Activated naive CD8-positive, alpha-beta T cell treated with anti-CD3 and anti-CD28 coated beads for 36 hours (primary cell): ENCODE measurements at places on chromosomes 12 and 14. TPM values are rescaled to one million over a fixed set of nuclear protein-coding genes. Genes with fewer than 3 reads are reported as not detected.

DNA sequence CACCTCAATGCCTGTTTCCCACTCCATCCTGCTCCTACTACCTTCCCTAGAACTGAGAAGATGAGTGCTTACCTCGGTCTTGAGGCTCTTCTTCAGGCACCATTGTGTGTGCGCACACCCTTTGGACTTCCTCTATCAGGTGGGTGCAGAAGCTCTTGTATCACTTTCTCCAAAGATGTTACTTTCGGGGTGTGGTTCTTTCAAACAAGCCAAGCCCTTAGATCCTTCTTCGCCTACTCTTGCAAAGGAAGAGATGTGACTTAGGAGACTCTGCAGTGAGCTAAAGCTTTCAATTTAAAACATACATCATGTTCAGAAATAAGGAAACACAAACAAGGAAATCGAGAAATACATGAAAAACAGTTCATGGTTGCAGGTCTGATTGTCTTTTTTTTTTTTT lies at the start of gene CLEC4C:
CLEC4C (minus strand) TSS at position 130 of the 400 bp plus-strand sequence; CDS start at position 103, 27 bp downstream.
- no peak for DNase-seq
- no peaks in the 10 kb centered on the region for H3K36me3 ChIP-seq
- H3K27ac ChIP-seq: no peak within 1 kb of the TSS
- no peaks in the 10 kb centered on the region for H3K27me3 ChIP-seq
- H3K4me3 ChIP-seq: no peak within 1 kb of the TSS

- H3K4me1 ChIP-seq: peaks cover 15% of the 10 kb centered on the region
- no peaks in the 10 kb centered on the region for H3K27me3 ChIP-seq
- H3K4me3 ChIP-seq: no peak overlapping the region
Observed at GRCh38 chr14:89214221-89214965, 202.6 kb downstream of the FOXN3 start.

The SDR9C7 gene
- total RNA-seq: not detected

DNA sequence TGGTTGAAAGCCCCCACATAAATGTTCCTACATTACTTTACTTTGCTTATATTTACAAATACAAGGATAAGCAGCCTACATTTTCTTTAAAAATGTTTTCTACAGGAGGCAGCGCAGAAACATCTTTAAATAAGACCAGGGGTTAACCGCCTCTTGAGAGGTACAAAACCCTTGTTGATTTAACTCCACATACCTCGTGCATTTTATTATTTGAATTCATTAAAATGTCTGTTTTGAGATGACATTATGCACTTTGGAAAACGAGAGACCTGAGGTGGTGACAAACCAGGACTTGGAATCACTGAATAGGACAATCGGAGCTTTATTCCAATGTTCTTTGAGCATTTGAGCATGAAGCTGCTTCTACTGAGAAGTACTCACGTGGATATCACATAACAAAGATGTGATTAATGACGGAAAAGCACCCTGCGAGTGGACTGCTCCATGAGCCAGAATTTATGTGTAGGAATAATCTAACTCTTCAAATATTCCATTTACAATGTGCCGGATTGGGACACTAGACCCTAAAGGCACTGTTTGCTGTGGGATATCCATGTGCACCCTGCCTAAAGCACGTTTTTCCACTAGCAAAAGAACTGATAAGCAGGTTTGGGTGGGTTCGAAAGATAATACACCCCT lies 746 bp upstream of the DUSP16 start:
- no peak for DNase-seq
- H3K27me3 ChIP-seq: no peaks in the 10 kb centered on the region
- H3K27ac ChIP-seq: peak overlapping the region; percentile 82
- peaks cover 14% of the 10 kb centered on the region for H3K4me1 ChIP-seq
- peak overlapping the region; percentile 77 for H3K4me3 ChIP-seq
- H3K36me3 ChIP-seq: peaks cover 10% of the 10 kb centered on the region

DNA sequence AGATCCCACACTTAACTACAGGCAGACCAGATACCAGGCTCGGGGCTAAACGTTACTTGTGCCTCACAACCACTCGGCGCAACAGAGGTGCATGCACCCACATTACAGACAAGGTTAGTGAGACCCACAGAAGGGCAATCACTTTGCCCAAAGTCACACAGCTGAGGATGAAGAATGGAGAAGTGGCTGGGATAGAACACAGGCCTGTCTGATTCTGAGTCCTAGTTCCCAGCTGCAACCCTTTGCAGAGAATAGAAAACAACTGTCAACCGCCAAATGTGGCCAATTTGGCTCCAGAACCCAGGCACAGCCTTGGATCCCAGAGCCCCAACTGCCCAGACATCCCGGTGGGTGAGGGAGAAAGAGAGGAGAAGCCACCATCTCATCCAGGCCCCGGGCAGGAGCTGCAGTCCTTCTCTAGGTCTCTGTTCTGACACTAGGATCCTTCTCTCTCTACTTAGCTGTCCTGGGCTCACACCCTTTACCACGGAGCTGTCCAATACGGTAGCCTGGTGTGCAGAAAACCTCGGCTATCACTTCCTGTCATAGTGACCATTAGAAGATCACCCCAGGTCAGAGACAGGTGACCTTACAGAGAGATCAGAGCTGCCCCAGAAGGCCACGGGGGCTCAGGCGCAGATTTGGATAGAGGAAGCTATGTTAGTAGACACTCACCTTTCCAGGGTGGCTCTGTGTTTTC lies 59.1 kb downstream of the FAM222A start:
- H3K27me3 ChIP-seq: peaks cover 8% of the 10 kb centered on the region
- peaks cover 7% of the 10 kb centered on the region for H3K4me1 ChIP-seq
- no peak overlapping the region for H3K27ac ChIP-seq
- no peak for DNase-seq
- no peaks in the 10 kb centered on the region for H3K36me3 ChIP-seq

The PPP1R36 gene
- total RNA-seq: 0.18 TPM

GRCh38 chr14:34965912-34966311 lies 16.9 kb upstream of the SRP54 start:
- peaks cover 14% of the 10 kb centered on the region for H3K36me3 ChIP-seq
- peak overlapping the region; percentile 26 for H3K27ac ChIP-seq
- no peak overlapping the region for H3K4me3 ChIP-seq
- no peak for DNase-seq
- no peaks in the 10 kb centered on the region for H3K27me3 ChIP-seq
- peaks cover 22% of the 10 kb centered on the region for H3K4me1 ChIP-seq

- H3K4me3 ChIP-seq: peak overlapping the region; percentile 56
- peaks cover 49% of the 10 kb centered on the region for H3K27me3 ChIP-seq
- H3K27ac ChIP-seq: no peak overlapping the region
- peak; percentile 46 for DNase-seq
- peaks cover 8% of the 10 kb centered on the region for H3K4me1 ChIP-seq
- no peaks in the 10 kb centered on the region for H3K36me3 ChIP-seq
Observed at GRCh38 chr14:55129428-55130195, 560 bp downstream of the LGALS3 start.

DNA sequence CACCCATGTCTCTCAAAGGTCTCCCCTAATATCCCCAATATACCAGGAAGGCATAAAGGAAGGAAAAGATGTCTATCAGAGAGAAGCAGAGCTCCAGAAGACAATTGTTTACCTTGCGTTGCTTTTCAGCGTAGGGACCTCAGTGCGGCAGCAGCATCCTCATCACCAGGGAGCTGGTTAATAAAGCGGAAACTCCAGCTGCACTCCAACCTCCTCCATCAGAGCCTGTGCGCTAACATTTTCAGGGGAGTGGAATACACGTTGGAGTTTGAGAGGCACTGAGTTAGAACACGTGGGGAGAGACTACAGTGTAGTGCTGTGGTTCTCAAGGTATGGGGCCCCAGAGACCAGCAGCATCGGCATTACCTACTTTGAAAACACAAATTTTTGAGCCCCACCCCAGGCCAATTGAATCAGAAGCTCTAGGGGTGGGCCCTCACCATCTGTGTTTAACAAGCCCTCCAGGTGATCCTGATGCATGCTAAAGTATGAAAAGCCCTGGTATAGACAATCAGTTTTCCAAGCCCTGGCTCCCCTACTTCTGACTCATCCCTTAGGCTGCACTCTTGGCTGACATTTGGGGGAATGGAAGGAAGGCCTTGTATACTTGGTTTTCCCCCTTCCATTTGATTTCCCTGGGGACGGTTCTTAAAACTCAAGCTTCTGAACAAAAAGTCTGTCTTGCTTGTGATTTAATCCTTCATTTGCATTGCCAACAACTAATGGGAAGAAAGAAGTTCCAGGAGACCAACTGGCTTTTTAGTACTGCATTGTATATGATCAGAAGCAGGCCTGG lies 419.0 kb upstream of the CCDC196 start:
- DNase-seq: no peak
- H3K27ac ChIP-seq: no peak overlapping the region
- H3K36me3 ChIP-seq: no peaks in the 10 kb centered on the region
- peaks cover 9% of the 10 kb centered on the region for H3K27me3 ChIP-seq

DNA sequence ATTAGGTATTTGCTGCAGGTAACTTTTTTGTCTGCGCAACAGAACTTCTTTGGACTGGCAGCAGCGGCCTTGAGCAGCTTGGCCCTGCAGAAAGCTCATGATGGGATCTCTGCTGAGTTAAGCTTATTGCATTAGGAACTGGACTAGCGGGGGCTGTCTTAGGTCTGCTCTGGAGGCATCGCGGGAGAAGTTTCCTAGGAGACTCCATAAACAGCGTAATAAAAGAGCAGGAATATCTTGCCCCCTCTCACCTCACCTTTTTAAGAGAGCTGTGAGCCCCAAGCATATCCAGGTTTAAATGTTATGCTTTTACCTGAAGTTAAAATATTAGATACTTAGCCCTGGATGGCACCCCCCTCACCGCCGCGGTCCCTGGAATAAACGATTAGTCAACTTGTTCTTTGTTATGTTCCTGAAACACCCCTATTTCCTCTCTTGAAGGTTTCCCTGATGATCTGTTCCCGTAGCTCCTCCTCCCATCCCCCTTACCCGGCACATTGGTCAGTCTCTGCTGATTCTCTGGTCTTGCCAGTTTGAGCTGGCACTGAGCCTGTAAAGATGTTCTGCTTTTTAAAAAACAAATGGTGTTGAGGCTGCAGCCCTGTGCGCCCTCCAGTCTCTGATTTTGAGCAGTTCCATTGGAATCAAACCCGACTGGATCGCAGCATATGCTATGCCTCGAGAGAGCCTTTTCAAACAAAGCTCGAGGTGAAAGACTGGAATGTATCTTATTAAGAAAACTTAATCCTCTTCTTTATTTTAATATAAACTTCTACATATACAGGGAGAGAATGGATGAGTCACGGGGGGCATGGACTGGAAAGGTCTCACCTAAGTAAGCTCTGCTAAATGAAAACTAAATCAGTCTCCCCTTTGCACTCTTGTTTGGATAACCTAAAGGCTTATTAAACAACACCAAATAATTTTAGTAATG lies 1.9 kb downstream of the MLXIP start:
- H3K27me3 ChIP-seq: no peaks in the 10 kb centered on the region
- no peak for DNase-seq
- peak overlapping the region; percentile 82 for H3K27ac ChIP-seq
- peaks cover 36% of the 10 kb centered on the region for H3K36me3 ChIP-seq
- peak overlapping the region; percentile 94 for H3K4me3 ChIP-seq

- no peaks in the 10 kb centered on the region for H3K27me3 ChIP-seq
- no peaks in the 10 kb centered on the region for H3K36me3 ChIP-seq
- no peak overlapping the region for H3K4me3 ChIP-seq
- no peak for DNase-seq
Observed at GRCh38 chr12:93043192-93043876, 114.2 kb upstream of the EEA1 start.

The FOXG1 gene
- total RNA-seq: not detected

The MORN3 gene
- 1.9 TPM for total RNA-seq

DNA sequence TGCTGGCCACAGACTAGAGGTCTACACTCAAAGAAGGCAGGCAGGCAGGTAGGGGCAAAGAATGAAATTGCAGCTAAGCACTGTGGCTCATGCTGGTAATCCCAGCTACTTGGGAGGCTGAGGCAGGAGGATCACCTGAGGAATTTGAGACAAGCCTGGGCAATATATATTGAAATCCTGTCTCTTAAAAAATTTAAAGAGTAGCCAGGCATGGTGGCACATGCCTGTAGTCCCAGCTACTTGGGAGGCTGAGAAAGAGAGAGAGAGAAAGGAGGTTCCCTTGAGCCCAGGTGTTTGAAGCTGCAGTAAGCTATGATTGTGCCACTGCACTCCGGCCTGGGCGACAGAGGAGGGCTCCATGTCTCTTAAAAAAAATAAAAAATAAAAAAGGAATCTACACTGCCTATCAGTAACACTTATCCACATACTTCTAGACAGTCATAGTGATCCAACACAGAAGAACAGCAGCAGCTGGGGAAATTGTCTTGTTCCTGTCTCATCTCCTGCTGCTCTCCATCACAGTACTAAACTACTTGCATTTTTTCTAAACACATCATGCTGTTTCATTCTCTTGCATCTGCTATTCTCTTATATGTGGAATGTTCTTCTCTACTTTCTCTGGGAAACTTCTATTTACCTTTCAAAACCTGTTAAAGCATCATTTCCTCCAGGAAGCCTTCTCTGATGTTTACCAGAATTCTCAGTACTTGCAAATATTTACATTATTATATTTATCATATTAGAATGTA lies 57.2 kb downstream of the ATF7 start:
- peaks cover 48% of the 10 kb centered on the region for H3K4me1 ChIP-seq
- no peaks in the 10 kb centered on the region for H3K27me3 ChIP-seq
- no peak overlapping the region for H3K4me3 ChIP-seq
- no peak for DNase-seq
- no peak overlapping the region for H3K27ac ChIP-seq

GRCh38 chr12:93137656-93138612 lies 208.8 kb upstream of the EEA1 start:
- no peaks in the 10 kb centered on the region for H3K27me3 ChIP-seq
- H3K36me3 ChIP-seq: no peaks in the 10 kb centered on the region
- H3K4me1 ChIP-seq: peaks cover 15% of the 10 kb centered on the region
- DNase-seq: no peak

- peaks cover 100% of the 10 kb centered on the region for H3K27me3 ChIP-seq
- DNase-seq: no peak
- peaks cover 22% of the 10 kb centered on the region for H3K36me3 ChIP-seq
- no peak overlapping the region for H3K27ac ChIP-seq
Observed at GRCh38 chr14:56805201-56805991, 4.9 kb downstream of the OTX2 start.

GRCh38 chr12:85273381-85274314 lies 6.4 kb upstream of the ALX1 start:
- peaks cover 56% of the 10 kb centered on the region for H3K27me3 ChIP-seq
- H3K4me3 ChIP-seq: no peak overlapping the region
- H3K4me1 ChIP-seq: peaks cover 6% of the 10 kb centered on the region
- H3K27ac ChIP-seq: no peak overlapping the region
- H3K36me3 ChIP-seq: no peaks in the 10 kb centered on the region
- no peak for DNase-seq

- DNase-seq: no peak
- no peak overlapping the region for H3K27ac ChIP-seq
- peaks cover 55% of the 10 kb centered on the region for H3K36me3 ChIP-seq
- H3K27me3 ChIP-seq: no peaks in the 10 kb centered on the region
Observed at GRCh38 chr12:112488257-112488876, 69.6 kb downstream of the PTPN11 start.

- no peak overlapping the region for H3K27ac ChIP-seq
- H3K4me3 ChIP-seq: peak overlapping the region; percentile 75
- no peaks in the 10 kb centered on the region for H3K36me3 ChIP-seq
- peak; percentile 50 for DNase-seq
- peaks cover 33% of the 10 kb centered on the region for H3K27me3 ChIP-seq
Observed at GRCh38 chr12:32390572-32391219, 8.7 kb upstream of the FGD4 start.
